SK-N-SH treated with all-trans-retinoic acid at 6 μM for 48 hours (cell line): ENCODE measurements at places on chromosomes 7 and 10.

GRCh38 chr10:84138478-84139125 lies 707 bp upstream of the GHITM start:
- ATAC-seq, result no peak

- no peak for ATAC-seq
Observed at GRCh38 chr10:541750-542371, 147.6 kb downstream of the DIP2C start.

DNA sequence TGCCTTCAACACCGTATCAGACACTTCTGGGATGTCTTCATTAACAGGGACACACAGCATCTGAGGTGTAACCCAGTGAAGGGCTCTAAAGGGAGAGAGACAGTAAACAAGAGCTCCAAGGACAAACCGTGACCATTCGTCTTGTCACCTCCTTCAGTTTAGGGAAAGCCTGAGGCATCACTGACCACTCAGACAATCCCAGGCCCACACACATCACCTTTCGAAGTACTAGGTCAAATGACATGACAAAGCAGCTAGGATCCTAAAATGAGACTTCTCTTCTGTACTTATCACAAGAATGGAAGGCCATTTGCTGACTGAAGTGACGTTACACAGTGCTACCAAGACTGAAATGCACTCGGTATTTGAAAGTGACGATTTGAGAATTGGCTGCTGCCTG lies 200.7 kb upstream of the KCTD7 start:
- no peak for ATAC-seq

- no peak for ATAC-seq
Observed at GRCh38 chr10:61784354-61785133, 117.0 kb upstream of the ARID5B start.

- ATAC-seq, result peak; percentile 95
Observed at GRCh38 chr7:103148994-103149807, at the start of gene NAPEPLD. NAPEPLD (minus strand) TSS chr7:103149099; CDS start chr7:103128776, 20,323 bp downstream.

DNA sequence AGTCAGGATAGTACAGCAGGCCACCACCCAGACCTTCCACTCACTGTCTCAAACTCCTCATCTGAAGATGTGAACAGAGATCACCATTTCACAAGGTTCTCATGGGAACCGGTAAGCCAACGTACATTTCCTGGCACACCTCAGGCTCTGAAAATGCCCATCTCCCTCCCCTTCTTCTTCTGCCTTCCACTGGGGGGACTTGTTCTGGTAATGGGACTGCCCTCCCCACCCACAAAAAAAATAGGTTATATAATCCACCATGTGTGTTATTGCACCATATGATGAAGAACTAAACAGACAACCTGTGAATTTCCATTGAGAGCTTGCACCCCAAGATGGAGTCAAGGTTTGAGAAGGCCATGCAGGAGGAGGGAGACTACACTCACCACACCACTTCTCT lies 42.1 kb upstream of the IKZF1 start:
- no peak for ATAC-seq

GRCh38 chr7:134731616-134732015 lies 47.8 kb upstream of the CALD1 start:
- no peak for ATAC-seq
